ENCODE measurements at places on chromosomes 2 and 18. TPM values are rescaled to one million over a fixed set of nuclear protein-coding genes. Genes with fewer than 3 reads are reported as not detected.

DNA sequence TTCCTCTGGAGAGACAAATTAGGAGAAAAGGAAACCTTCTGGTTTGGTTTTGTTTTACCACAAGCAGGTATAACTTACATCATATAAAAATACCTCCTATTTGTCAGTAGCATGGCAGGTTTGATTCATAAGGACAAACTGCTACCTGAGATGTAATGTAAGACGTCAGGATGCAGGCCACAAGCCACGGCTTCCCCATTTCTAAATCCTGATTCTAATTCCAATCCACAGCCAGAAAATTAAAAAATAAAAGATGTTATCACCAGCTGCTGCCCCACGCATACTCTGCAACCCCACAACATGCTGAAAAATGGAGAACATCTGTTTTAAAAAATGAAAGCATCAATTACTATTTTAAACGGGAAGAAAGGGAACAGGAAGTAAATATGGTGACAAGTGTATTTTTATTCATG, 197.6 kb downstream of the BCL11A start:
- no peak for DNase-seq
- H3K4me1 ChIP-seq = peaks cover 13% of the 10 kb centered on the region
- peaks cover 18% of the 10 kb centered on the region for H3K27me3 ChIP-seq
- no peak overlapping the region for H3K4me3 ChIP-seq
- no peaks in the 10 kb centered on the region for H3K36me3 ChIP-seq

DNA sequence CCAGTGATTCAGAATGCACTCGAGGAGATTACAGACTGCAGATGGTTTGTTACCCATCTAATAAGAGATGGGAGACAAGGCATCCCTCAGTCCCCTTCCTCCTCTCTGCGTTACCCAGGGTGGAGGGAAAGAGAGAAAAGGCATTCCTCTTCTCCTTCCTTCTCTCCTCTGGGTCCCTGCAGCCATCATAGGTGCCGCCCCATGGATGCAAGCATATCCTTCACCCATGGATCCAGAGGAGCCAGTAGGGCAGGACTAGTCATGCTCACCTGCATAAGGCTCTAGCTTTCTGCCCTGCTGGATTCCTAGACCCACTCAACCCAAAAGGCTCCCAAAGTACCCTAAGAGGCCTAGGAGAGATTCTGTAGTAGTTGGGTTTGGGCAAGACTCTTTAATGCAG, 20.4 kb downstream of the CMPK2 start:
- H3K4me3 ChIP-seq = no peak overlapping the region
- H3K27me3 ChIP-seq = no peaks in the 10 kb centered on the region
- peaks cover 22% of the 10 kb centered on the region for H3K4me1 ChIP-seq
- peaks cover 75% of the 10 kb centered on the region for H3K36me3 ChIP-seq
- DNase-seq = no peak

- H3K27me3 ChIP-seq = no peaks in the 10 kb centered on the region
- peak overlapping the region; percentile 96 for H3K27ac ChIP-seq
- peak overlapping the region; percentile 74 for H3K4me3 ChIP-seq
- DNase-seq = peak; percentile 83
- peaks cover 30% of the 10 kb centered on the region for H3K36me3 ChIP-seq
Measured at GRCh38 chr2:157480182-157480961, 36.5 kb upstream of the CYTIP start.

DNA sequence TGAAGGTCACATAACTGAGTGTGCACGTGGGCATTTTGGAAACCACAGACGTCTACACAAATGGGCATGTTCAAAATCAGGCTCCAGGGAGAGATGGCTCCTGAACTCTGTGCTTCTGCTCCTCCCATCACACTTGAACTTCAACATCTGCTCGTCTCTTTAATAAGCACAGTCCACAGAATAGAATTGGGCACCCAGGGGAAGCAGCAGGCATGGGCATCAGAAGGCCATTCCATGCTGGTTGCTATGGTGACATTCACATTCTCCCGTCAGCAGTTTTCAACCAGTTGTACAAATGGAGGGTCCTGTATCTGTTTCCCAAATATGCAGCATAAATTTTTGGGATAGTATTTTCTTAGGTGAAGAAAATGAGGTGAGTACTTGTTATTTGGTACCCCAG, 183.7 kb upstream of the COPS8 start:
- H3K27me3 ChIP-seq = peaks cover 25% of the 10 kb centered on the region
- H3K4me3 ChIP-seq = no peak overlapping the region
- H3K27ac ChIP-seq = no peak overlapping the region
- no peaks in the 10 kb centered on the region for H3K4me1 ChIP-seq
- H3K36me3 ChIP-seq = no peaks in the 10 kb centered on the region

The MAL gene
- 54.6 TPM for total RNA-seq

The PAX3 gene
- total RNA-seq = not detected
